ENCODE measurements at places on chromosomes 3 and 15.

DNA sequence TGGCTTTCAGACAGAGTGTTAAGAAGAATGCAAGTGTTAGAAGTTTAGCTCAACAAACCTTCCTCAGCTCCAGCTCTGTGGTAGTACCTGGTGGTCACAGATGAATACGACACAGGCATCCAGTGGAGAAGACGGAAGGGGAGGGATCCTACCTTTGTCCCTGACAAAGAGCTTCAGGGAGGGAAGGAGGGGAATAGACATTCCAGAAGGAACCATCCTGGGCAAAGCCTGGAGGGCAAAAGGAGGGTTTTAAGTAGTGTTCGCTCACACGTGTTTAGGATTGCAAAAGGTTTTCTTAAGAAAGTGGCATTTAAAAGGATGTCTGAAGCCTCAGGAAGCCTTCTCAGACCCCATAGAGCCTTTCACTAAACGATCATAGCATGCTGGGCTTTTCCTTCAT is 2.8 kb downstream of the CHCHD4 start:
- no peak for DNase-seq

GRCh38 chr3:177510693-177511216 is 313.5 kb upstream of the TBL1XR1 start:
- DNase-seq: no peak

DNA sequence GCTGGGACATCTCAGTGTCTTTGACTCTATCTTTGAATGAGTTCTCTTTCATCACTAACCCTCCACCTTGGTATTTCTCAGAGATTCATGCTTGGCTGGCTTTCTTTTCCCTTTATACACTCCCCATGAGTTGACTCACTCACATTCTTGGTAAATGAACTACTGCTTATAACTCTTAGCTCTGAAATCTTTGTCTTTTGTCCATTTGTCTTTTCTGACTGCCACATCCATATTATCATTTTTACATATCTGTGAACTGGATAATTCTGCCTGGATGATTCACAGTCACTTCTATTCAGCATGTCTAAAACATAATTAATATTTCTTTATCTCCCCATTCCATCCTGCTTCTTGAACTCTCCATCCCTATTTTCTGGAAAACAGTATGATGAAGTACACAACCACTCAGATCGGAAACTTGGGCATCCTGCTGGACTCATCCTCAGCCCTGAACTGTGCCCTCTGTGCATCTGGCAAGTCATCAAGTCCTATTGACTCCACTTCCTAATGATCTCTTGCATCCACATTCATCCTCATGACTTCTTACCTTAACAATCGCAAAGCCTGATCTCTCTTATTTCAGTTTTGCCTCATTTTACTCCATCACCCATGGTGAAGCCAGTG is 66.9 kb downstream of the KCNAB1 start:
- DNase-seq: no peak

DNA sequence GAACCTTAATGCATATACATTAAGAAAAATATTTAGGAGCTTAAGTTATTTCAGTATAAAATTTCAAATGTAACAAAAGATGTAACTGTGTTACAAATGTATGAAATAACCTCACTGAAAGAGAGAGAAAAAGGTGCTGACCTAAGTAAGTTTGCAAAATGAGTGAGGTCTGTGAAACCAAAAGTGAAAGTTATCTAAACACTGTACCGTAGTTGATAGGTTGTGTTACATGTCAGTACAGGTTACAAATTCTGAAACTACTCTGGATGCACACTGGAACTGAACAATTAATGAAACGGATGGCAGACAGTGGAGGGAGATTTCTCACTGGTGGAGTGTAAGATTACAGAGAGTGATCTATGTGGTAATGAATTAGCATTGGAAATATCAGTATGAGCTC is 420.7 kb downstream of the ZNF385D start:
- DNase-seq: no peak

DNA sequence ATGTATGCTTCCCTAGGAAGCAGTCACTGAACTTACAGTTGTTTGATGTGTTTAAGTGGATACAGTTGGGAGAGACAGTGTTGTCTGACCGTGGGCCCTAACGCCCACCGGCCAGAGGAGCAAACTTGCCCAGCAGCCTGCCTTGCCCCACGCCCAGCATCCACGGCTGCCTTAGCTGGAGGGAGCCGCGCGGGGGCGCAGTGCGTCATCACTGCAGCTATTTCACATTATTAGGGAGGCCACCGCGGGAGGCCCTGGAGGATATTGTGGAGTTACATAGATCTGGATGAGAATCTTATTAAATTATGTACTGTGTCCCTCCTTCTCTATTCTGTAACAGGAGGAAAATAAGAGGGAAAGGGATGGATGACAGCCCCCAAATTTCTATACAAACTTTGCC is 267.2 kb downstream of the GABRG3 start:
- no peak for DNase-seq

DNA sequence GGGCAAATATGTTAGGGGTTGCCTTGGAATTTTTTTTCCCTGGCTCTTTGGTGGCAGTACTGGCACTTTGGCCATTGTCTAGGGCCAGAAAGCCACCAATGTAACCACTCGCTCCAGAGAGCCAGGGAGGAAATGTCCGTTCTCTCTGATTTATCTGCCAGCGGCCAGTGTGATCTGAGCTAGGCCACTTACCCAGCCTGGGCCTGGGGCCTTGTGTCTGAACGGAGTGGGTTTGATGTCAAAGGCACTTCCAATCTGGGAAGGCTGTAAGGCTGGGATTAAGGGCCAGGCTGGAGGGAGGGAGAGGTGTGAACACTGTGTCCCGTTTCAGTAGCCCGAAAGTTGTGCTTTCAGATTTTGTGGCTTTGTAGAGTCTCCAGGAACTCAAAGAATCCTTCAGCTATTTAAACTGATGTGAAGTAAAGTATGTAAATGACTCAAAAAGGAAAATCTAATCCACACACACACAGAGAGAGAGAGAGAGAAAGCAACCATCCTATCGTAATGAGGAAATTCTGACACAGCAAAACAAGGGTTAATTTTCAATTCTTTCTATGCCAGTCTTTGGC is 271.0 kb downstream of the PDZRN3 start:
- no peak for DNase-seq

DNA sequence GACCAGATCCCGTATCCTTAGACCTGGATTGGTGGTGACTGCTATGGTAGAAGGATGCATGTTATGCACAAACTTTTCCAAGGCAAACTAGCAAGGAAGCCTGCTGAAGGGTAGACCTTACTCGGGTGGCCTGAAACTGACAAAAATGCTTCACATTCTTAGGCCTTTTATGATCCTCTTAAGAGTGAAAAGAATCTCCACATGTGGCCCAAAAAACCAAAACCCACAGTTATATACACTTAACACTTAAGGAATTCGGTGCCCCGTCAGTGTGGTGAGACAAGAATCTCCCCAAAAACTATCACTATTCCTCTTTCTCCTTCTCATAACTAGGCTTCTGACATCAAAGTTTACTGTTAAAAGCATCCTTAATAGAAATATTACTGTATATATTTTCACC is 130.1 kb upstream of the SOX2 start:
- DNase-seq: no peak

Measured in ascending aorta (tissue), 2 donors.